Foreskin keratinocyte (primary cell): ENCODE measurements at places on chromosomes 2 and 18.

- no peak for DNase-seq
These were observed 84.8 kb downstream of the ACAA2 start for GRCh38 chr18:49728542-49728941.

DNA sequence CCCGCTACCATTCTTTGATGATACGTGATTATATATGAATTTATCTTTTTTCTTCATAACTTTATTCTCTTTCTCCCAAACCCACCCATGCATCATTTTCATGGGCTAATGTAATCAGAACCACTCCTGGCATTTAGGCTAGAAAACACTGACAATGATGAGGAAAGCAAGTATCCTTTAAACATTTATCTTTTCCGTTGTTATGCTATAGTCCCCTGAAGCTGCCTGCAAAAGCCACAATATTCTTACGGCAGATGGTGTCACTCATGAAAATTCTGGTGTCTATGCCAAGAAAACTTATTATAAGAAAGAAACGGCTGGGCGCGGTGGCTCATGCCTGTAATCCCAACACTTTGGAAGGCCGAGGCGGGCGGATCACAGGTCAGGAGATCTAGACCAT lies 221.8 kb upstream of the CTAGE1 start:
- no peak for DNase-seq

DNA sequence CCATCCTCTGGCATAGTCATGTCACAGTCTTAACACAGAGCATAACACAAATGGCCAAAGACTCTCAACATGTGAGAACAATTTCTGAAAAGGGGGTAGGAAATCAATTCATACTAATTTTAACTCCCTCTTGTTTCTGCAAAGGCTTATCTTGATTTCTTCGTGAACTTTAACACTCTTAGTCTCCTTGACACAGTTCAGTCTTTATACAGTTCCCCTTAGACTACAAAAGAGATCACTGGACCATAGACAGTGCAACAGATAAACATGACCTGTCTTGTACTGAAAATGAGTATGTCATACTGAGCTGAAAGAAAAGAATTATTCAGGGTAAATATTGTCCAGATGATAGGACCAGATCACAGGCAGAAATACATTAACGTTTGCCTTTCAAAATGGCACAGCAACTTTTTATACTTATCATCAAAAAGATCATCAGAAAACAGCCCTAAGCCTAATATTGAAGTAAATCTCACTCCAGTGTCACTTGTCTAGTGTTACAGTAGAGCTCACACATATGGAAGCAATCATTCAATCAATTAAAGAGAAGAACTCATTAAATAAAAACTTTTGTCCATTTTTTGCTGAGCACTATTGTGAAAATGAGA lies 56.4 kb upstream of the VRK2 start:
- DNase-seq, result peak; percentile 13

GRCh38 chr18:74806073-74806472 lies 208.4 kb downstream of the ZNF407 start:
- DNase-seq, result no peak

DNA sequence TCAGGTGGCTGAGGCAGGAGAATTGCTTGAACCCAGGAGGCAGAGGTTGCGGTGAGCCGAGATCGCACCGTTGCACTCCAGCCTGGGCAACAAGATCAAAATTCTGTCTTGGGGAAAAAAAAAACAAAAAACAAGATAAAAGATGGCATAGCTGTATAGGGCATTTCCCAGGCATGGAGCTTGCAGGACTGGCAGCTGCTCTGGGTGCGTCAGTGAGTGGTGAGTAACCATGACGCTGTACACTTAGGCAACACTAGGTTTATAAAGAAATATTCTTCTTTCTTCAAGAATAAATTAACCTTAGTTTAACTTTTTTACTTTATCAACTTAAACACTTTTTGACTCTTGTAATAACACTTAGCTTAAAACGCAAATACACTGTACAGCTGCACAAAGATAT lies 15.4 kb downstream of the TGOLN2 start:
- DNase-seq, result peak; percentile 76

DNA sequence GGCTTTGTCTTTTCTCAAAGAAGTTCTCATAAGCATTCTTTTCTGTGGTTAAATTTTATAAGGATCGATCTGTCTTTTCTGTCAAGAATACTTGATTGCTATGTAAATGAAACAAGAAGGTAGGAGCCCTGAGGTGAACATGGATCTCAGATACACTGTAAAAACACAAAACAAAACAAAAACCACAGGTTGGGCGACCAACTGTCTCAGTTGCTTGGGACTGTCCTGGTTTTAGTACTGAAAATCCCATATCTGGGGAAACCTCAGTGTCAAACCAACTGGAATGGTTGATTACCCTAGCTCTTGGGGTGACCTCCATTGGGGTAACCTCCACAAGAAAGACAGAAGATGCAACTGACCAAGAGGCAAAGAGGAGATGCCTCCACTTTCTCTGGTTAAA lies 55.8 kb upstream of the TMEM178A start:
- no peak for DNase-seq

GRCh38 chr2:185638771-185639170 lies 99.8 kb upstream of the FSIP2 start:
- DNase-seq, result no peak

GRCh38 chr2:18701981-18702380 lies 112.6 kb upstream of the NT5C1B start:
- peak; percentile 71 for DNase-seq

GRCh38 chr2:127560201-127560930 lies 24.9 kb downstream of the MYO7B start:
- no peak for DNase-seq

GRCh38 chr18:80247393-80247841 lies at the start of gene PARD6G:
Gene PARD6G (minus strand): TSS chr18:80247514. CDS start chr18:80247348, 166 bp downstream.
- no peak for DNase-seq

GRCh38 chr2:129758784-129759471 lies 220.5 kb upstream of the RAB6C start:
- no peak for DNase-seq

DNA sequence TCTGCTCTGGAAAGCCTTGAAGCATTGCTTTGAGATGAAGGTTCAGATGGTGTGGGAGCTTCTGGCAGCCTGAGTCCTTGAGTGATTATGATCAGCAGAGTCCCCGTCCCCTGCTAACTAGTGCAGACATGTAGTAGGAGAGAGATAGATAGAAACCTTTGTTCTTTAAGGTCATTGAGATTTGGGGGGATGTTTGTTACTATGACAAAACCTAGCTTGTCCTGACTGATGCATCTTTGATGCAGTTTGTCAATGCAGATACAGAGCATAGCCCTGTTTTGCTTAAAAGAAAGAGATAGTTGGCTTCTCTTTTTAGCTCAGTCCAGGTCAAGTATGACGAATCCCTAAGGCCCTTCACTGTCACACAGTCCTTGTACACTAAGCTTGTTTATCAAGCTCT lies 274.6 kb upstream of the DPP10 start:
- no peak for DNase-seq

DNA sequence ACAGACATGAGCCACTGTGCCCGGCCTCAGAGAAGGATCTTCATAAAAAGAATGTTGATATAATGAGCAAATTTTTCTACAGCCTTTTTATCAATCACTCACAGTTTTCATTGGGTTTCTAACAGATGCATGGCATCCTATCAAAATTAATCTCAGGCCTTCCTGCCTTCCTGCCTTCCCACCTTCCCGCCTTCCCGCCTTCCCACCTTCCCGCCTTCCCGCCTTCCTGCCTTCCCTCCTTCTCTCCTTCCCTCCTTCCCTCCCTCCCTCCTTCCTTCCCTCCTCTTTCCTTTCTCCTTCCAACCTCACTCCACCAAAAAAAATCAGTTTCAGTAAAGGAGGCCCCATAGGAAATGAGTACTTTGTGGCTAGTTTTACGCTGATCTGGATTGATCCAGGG lies 48.4 kb downstream of the CARF start:
- no peak for DNase-seq

- DNase-seq, result no peak
These were observed 94.9 kb downstream of the KCTD1 start for GRCh38 chr18:26453386-26453901.

- no peak for DNase-seq
These were observed 39.8 kb upstream of the PARD3B start for GRCh38 chr2:204505488-204505887.

GRCh38 chr2:188360485-188361263 lies 69.0 kb downstream of the GULP1 start:
- no peak for DNase-seq

- DNase-seq, result no peak
These were observed 23.6 kb upstream of the PNO1 start for GRCh38 chr2:68134120-68134519.

- no peak for DNase-seq
These were observed 35.4 kb downstream of the TOGARAM2 start for GRCh38 chr2:29016504-29016903.

DNA sequence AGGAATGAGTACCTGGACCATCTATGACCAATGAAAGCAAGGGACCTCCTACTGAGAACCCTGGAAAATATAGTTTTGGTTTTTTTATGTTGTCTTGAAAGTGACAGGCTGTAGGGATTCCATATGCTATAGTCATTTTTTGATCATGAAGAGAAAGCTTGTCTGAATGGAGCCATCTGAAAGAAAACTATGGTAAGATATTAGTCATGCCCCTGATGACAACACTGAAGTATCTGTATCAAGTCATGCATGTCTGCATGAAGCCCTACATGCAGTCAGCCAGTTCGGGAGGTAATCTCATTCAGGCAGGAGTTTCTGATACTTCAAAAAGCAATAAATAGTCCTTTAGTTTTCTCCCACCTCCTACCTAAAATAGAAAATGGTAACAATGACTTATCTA lies 1042.0 kb downstream of the DPP10 start:
- no peak for DNase-seq

- no peak for DNase-seq
These were observed 46.4 kb downstream of the PROC start for GRCh38 chr2:127464470-127465257.

DNA sequence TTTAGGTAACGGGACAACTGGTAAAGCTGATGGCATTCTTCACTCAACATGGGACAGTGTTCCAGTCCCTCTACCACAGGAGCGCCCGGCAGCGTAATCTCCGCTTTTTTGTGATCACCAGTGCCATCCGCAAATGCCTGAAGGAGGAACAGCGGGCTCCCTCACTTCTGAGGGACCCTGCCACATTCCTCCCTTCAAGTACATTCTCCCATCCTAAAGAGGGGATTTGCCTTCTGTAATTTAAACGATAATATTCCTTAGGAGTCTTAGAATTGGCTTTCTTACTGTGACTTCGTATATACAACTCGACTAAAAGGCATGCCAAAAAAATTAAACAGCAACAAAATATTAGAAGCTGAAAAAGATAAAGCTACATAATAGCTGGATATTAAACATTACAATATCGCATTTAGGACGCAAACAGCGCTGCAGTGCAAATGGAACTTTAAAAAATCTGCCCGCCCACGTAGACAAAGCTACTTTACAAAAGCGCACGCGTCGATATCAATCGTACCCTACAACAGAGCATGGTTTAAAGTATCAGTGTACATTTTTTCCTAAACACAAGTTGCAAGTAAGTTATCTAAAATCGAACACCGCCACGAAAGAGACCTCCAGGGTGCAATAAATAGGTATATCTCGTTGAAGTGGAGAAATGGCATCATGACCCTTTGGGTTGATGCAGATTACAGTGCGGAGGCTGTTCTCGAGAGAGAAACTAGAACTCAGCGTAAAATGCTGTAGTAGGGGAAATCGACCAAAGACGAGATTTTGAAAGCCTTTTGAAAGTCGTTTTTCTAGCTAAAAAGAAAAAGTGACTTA lies 2.3 kb upstream of the VSNL1 start:
- DNase-seq, result peak; percentile 80

DNA sequence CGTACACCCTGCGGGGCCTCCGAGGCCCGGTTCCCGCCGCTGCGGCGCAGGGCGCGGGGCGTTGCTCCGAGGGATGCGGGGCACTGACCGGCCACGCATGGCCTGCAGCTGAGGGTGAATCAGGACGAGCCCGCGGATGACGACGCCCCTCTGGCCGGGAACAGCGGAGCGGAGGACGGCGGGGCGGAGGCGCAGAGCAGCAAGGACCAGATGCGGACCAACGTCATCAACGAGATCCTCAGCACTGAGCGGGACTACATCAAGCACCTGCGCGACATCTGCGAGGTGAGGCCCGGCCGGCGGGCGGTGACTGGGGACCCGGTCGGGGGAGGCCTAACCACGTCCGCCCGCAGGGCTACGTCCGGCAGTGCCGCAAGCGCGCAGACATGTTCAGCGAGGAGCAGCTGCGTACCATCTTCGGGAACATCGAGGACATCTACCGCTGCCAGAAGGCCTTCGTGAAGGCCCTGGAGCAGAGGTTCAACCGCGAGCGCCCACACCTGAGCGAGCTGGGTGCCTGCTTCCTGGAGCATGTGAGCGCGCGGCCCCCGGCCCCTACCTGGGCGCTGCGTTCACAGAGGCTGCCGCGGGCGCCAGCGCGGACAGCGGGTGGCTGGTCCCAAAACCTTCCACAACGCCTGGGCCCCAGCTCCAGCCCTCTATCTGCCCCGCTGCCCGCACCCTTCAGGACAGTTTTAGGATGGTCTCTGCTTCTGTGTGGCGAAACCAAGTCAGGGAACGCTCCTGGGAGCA lies 53.2 kb downstream of the FAM168B start:
- no peak for DNase-seq

- no peak for DNase-seq
These were observed 111.2 kb downstream of the PLB1 start for GRCh38 chr2:28606986-28607441.

GRCh38 chr2:96163768-96164429 lies 18.7 kb upstream of the DUSP2 start:
- no peak for DNase-seq

DNA sequence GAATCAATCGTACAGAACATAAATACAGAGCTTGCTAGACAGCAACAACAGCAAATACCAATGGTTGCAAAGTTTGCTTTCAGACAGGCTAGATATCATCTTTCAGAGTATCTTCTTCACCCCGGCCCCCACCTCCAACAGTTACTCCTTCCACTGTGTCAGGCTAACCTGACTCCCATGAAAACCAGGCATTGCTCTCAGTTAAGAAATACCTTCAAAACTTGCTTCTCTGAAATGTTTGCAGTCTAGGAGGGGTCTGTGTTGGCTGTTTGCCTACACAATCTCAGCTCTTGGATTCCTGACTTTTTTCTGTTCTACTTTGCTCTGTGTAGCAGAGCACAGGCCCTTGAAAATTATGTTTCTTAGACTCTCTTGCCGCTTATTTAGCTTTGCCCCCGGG lies 599.5 kb upstream of the SYT4 start:
- no peak for DNase-seq
